ENCODE measurements at places on chromosomes 16 and 17.

DNA sequence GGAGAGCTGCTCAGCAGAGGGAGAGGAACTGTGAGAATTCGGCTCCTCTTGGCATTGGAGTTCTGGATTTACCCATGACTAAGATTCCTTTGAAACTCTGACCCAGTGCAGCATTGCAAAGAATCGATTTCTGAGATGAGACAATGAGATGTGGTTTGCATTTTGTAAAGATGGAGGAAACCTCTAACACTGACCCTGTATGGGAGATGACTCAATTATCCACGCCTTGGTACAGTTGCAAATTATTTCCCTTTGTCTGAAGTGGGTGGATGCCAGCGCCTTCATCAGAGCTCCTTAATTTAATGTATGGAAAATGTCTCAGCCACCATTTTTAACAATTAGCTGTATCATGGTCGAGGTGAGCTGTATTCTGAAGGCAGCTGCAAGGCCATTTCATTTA lies 53.4 kb downstream of the NUP93 start:
- DNase-seq, result no peak

- no peak for DNase-seq
These were observed 43.4 kb downstream of the CPD start for GRCh38 chr17:30422171-30422570.

DNA sequence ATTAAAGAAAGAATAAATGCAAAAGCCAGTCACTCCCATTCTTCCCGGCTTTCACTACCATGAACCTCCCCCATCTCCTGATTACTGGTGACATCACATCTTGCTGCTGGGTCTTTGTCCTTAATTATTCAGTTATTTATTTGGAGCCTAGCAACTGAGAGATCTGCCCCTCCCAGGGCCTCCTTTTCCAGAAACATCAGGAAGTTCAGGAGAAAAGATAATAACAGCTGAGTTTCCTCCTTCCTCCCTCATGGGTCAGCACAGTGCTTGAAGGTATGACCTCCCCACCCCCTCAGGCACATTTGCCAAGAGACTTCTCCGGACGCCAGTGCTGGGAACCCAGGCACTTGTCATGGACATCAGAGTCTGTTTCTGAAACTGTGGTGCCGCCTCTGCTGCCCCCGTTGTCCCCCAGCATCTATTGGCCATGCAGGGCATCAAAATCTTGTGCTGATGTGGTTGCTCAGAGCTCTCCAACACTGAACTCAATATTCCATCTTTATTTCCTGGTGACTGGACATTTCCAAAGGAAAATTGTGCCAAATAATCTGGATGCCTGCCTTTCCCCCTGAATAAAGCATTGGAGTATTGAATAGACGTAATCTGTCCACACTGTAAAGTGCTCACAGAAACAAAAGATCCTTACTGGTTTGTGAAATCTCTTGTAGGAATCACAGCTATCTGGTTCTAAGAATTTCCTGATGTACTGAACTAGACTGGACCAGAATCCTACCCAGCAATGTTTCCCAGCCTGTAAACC lies 71.8 kb downstream of the ZNF18 start:
- DNase-seq, result no peak

GRCh38 chr16:20904507-20905081 lies 4.0 kb downstream of the LYRM1 start:
- DNase-seq, result peak; percentile 30

GRCh38 chr16:85569039-85569614 lies 44.0 kb upstream of the GSE1 start:
- no peak for DNase-seq

GRCh38 chr17:83104577-83105505 lies 25.4 kb downstream of the METRNL start:
- DNase-seq, result no peak

- DNase-seq, result no peak
These were observed 31.1 kb upstream of the PAFAH1B1 start for GRCh38 chr17:2562162-2562858.

DNA sequence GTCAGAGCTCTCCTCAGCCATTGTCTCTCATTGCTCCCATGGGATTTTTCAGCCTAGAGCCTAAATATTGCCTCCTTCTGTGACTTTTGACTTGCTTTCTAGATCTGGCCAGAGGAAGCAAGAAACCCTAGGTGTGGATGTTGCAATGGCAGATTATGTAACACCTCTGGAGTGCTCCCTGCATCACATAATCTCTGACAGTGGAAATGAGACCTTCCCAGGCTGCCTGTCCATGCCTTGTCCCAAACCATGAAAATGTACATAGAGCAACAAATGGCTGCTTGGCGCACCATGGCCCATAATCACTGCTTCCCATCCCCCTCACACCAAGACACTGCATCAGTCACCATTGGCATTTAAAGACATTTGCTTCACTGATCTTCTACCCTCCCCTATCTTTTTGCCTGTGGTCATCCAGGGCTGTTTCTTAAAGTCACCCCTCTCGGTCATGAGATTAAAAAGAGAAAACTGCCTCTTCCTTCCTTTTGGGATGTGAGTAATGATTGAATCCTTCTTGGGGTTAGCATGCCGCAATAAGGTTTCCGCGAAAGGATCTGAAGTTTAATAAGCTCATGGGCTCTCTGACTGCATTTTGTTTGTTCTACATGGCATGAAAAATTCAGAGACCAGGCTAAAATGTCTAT lies 34.2 kb upstream of the CCL2 start:
- peak; percentile 3 for DNase-seq

DNA sequence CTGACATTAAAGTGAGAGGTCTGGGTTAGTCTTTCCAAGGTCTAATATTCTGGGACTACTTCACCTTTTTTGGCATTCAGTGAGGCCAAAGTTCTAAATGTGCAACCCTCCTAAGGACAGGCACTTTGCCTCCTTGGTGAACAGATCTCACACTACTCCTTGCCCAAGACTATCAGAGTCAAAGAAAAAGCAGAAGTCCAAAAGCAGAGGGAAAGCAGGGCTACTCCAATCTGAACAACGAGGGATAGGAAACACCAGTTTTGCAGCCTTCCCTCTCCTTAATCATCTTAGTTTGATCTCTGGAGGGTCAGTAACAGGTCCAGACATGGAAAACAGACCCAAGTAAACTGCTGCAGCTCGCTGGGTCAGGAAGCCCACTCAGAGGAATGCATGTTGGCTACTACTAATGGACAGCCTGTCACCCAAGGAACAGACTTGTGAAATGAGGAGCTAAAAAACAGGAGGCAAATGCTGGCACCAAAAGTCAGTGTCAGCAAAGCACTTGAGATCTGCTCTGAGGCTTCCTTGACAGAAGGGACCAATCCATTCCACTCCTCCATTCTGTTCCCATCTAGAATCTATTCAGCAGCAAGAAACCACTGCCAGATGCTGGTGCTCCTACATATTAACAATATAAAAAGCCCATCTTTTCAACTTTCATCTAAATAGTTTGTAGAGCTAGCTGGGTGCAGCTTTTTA lies 29.9 kb downstream of the DCUN1D3 start:
- DNase-seq, result no peak

DNA sequence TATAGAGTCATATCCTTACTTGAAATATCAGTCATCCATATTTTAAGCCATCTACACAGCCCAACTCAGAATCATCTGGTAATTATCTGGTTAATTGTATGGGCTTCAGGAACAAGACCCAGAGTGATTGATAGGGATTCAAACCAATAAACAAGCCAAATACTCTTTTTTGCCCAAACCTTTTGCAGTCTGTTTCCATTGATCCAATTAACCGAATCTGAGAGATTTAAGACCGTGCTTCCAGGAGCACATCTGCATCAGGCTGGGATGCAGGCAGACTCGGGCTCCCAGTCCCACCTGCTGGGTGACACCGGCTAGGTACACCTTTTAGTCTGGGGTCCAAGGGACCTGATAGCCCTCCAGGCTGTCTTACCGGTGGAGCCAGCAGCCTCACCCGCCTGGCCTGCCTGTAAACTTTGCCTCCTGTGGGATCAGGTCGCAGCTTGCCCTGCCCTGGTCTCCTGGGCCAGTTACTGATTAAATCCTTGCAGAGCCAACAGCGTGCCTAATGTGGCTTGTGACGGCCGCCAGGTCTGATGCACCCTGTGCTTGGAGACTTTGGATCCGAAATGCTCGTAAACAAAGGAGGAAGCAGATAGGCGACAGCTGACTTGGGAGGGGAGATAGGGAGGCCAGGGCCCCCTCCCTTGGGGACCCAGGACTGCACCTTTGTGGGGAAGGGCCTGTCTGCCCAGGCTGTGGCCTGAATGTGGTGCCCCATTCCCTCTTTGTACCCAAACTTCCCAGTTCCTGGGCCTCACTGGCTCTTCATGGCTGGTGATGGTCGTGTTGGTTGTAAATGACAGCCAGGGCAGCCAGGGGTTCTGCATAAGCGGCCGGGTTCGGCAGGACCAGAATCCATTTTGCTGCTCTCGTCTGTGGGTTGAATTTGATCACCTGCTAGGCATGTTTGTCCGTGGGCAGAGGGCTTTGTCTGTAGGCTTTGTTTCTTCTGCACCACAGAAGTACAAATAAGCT lies 3.8 kb downstream of the CMIP start:
- DNase-seq, result no peak

DNA sequence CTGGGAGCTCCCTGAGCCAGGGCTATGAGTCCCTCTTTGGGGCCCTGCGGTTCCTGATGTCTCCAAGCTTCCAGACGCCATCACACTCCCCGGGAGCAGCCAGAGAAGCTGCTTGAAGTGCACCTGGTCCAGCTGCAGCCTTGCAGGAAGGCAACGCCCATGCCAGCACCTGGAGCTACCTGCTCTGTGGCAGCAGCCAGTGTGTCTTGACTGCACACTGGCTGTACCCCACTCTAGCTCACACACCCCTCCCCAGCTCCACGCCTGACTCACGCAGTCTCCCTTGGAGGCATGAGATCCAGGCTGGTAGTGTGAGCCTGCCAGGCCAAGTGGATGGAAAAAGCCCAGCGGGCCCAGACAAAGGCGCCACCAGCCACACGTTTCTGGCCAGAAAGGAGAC lies 63.3 kb downstream of the USP32 start:
- DNase-seq, result no peak

DNA sequence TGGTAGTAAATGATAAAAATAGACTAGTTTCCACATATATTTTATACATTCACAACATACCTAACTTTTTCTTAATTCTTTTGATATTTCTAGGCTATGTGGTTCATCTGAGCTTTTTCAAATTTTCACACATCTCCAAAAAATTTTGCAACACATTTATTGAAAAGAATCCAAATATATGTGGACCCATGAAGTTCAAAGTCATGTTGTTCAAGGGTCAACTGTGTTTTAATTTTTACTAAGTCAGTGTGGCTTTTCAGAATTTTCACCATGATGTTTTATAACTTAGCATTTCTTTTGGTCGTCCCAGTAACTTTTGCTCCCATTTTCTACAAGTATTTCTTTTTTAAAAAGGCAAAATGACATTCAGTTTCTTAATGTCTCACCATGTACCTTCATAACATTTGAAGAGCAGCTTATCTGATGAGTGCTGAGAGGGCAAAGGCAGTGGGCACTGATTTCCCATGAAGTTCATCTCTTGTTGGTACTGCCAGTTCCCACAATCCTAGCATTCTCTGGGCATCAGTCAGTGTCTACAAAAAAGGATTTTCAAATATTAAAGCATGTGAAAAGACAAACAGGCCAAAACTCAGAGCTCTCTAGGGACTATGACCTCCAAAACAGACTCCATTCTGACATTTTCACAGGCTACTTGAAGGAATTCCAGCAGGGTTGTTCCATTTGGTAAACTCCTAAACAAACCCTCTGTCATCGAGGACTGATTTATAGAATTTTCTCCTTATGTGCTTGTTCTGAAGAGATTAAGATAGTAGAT lies 80.3 kb downstream of the MRTFB start:
- no peak for DNase-seq

GRCh38 chr16:80298676-80299075 lies 242.1 kb upstream of the DYNLRB2 start:
- no peak for DNase-seq

GRCh38 chr16:8541868-8542267 lies 48.4 kb downstream of the TMEM114 start:
- no peak for DNase-seq

DNA sequence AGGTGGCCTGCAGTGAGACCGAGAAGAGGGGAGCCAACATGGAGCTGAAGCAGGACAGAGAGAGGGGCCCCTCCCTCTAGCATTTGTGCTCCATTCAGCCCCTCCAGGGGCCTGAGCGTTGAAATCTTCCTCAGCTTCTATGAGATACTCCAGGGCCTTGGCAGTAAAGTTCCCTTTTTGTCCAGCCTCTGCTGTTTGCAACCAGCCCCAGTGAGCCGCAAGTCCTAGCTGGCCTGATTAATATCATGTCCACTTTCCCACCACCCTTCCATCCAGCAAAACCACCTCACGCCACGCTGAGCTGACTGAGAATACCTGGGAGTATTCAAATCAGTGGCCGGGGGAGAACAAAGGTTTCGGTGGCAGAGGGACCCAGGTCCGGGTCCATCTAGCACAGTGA lies 11.7 kb upstream of the RPH3AL start:
- no peak for DNase-seq

- DNase-seq, result no peak
These were observed 16.2 kb downstream of the NCOR1 start for GRCh38 chr17:16199093-16199492.

GRCh38 chr16:70703041-70703834 lies 17.4 kb upstream of the MTSS2 start:
- no peak for DNase-seq

DNA sequence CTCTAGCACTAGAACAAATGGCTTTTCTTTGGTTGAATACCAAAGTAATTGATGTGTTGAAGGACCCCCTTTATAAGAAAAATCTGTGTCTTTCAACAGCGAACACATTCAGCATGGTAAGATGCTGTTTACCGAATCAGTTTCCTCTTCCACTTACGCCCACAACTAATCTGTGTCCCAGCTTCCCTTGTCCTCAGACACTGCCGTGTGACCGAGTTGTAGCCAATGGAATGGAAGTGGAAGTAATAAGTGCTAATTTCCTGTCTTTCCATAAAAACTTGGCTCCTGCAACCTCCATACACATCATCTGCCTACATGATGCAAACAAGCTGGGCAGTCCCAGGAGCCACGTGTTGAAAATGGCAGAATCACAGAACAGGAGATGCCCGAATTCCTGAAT lies 10.4 kb downstream of the CDIPT start:
- no peak for DNase-seq

GRCh38 chr17:78117027-78117981 lies 11.3 kb downstream of the TMC6 start:
- DNase-seq, result no peak

DNA sequence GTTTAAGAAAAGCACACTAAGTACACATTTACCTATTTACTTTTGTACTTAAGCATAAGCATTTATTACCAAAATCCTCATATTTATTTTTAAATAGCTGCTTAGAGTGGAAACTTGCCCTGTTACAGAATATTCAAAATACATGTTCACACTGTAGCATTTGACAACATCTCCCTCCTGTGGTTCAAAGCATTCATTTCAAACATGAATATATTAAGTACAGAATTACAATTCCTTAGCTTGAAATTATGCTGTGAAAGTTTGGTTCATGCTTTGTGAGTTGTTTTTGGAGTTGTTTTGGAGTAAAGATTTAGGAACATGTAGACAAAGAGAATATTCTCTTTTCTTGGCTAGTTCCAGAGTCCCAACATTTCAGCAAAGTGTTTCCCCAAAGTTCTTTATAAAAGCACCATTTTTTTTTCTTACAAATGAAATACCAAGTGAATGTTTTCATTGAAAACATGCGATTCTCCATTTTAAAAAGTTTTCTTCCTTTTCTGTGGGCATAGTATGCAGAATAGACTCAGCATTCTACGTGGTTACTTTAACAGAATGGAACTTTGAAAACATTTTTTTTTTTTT lies 33.2 kb downstream of the TUBD1 start:
- no peak for DNase-seq

GRCh38 chr17:60971515-60972369 lies 294.1 kb downstream of the BCAS3 start:
- DNase-seq, result peak; percentile 14
